Stimulated activated CD8-positive, alpha-beta memory T cell treated with anti-CD3 and anti-CD28 coated beads, Interleukin-7, amount 100 ng/mL, for 1 hour (primary cell): ENCODE measurements at places on chromosomes 3 and 15.

GRCh38 chr3:123392871-123393620 lies 55.8 kb downstream of the ADCY5 start:
- DNase-seq = no peak

- no peak for DNase-seq
These were observed 15.8 kb downstream of the RUVBL1 start for GRCh38 chr3:128107834-128108233.

- DNase-seq = no peak
These were observed 8.2 kb upstream of the ATP11B start for GRCh38 chr3:182785142-182785541.

- DNase-seq = no peak
These were observed 22.7 kb downstream of the ACAA1 start for GRCh38 chr3:38114052-38114874.

- no peak for DNase-seq
These were observed 211.6 kb downstream of the BBX start for GRCh38 chr3:107734317-107734716.

DNA sequence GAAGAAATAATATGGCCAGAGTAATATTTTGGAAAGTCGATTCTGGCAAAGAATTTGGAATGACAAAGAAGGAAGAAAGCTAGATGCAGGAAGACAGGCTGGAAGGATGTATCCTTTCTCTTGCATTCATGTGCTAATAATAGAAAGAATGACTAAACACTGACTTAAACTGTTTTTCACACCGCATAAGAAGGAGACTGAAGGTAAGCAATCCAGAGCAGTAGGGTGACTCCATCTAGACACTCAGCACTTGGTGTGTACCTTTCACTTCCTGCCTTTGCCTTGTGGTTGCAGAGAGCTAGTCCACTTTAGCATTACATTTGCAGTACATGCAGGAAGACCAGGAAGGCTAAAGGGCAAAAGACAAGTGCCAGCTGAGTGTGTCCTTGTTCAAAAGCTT lies 234.6 kb downstream of the RBMS3 start:
- no peak for DNase-seq

- no peak for DNase-seq
These were observed 114.8 kb downstream of the IGF1R start for GRCh38 chr15:98763179-98763578.

GRCh38 chr3:14587740-14588360 lies 47.7 kb upstream of the GRIP2 start:
- no peak for DNase-seq

GRCh38 chr3:119322021-119322834 lies 28.0 kb downstream of the ARHGAP31 start:
- DNase-seq = no peak

- DNase-seq = no peak
These were observed 67.2 kb upstream of the TSPAN3 start for GRCh38 chr15:77138167-77138522.

DNA sequence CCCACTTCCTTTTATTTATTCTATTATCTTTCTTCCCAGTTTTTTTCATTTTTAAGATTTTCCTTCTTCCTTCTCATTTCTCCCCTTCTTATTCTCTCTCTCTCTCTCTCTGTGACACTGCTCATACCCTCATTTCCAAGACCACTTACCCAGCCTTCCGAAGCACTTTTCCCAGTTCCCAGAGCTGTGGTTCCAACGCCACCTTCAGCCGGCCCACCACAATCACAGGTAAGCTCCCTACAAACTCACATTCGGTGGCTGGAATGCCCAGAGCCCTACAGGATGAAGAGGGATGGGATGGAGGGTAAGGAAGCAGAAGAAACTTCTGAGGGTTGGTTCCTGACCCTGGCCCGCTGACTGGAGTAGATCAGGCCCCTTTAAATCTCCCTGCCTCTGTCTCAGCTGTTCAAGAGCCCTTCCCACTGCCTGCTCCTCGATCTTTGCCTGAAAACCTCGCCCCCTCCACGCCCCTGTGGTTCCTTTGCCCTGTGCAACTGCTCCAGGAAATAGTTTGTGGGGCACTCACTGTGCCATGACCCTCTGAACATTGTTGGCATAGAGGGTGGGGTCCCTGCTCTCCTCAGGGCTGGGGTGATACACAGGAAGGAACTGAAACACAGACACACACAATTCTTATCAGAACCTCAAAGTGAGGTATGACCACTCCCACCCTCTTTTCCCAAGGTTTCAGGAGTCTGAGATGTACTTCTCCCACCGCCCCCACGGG lies 4.8 kb downstream of the LPCAT4 start:
- DNase-seq = no peak
